ENCODE measurements at places on chromosomes 7 and 10. TPM values are rescaled to one million over a fixed set of nuclear protein-coding genes. Genes with fewer than 3 reads are reported as not detected.

The OR2A1 gene
- polyA plus RNA-seq = 0.27 TPM

The CPA2 gene
- 0.05 TPM for polyA plus RNA-seq

The SLC16A12 gene
- polyA plus RNA-seq = 0.40 TPM

The OR2A5 gene
- polyA plus RNA-seq = not detected

The TEX47 gene
- not detected for polyA plus RNA-seq

The SLC13A4 gene
- 0.07 TPM for polyA plus RNA-seq

The FAM237B gene
- not detected for polyA plus RNA-seq

The UPK3BL2 gene
- not detected for polyA plus RNA-seq

The CCL26 gene
- polyA plus RNA-seq = 9.8 TPM

The AHR gene
- 35.0 TPM for polyA plus RNA-seq

The HMX2 gene
- not detected for polyA plus RNA-seq

The CACNB2 gene
- 8.9 TPM for polyA plus RNA-seq

The SEC23IP gene
- 11.5 TPM for polyA plus RNA-seq

The IRF5 gene
- 2.2 TPM for polyA plus RNA-seq

The GIMAP6 gene
- 38.1 TPM for polyA plus RNA-seq

The KIAA1549 gene
- 2.5 TPM for polyA plus RNA-seq

The FIGNL1 gene
- polyA plus RNA-seq = 6.6 TPM

The TMEM209 gene
- polyA plus RNA-seq = 7.8 TPM

The UNC5B gene
- polyA plus RNA-seq = 2.7 TPM

The ZNF804B gene
- not detected for polyA plus RNA-seq

The SPDYE8 gene
- polyA plus RNA-seq = not detected

The OR6V1 gene
- not detected for polyA plus RNA-seq

The MAGI2 gene
- 7.1 TPM for polyA plus RNA-seq

The TMEM139 gene
- 0.42 TPM for polyA plus RNA-seq

The SKIDA1 gene
- polyA plus RNA-seq = 1.1 TPM

The TCAF2 gene
- polyA plus RNA-seq = 2.4 TPM

The ANKRD30A gene
- not detected for polyA plus RNA-seq

The TMEM26 gene
- 0.35 TPM for polyA plus RNA-seq

The AKR1C4 gene
- not detected for polyA plus RNA-seq

The HOXA6 gene
- polyA plus RNA-seq = not detected

The ANLN gene
- polyA plus RNA-seq = 2.6 TPM

The TAS2R4 gene
- polyA plus RNA-seq = 1.5 TPM

The TRIP6 gene
- 72.5 TPM for polyA plus RNA-seq

Measured in ovary (tissue), 10 donors.